ENCODE measurements at places on chromosomes 1 and 21.
A peak's percentile ranks its signal among the peaks of the same experiment; 100 is the strongest.

DNA sequence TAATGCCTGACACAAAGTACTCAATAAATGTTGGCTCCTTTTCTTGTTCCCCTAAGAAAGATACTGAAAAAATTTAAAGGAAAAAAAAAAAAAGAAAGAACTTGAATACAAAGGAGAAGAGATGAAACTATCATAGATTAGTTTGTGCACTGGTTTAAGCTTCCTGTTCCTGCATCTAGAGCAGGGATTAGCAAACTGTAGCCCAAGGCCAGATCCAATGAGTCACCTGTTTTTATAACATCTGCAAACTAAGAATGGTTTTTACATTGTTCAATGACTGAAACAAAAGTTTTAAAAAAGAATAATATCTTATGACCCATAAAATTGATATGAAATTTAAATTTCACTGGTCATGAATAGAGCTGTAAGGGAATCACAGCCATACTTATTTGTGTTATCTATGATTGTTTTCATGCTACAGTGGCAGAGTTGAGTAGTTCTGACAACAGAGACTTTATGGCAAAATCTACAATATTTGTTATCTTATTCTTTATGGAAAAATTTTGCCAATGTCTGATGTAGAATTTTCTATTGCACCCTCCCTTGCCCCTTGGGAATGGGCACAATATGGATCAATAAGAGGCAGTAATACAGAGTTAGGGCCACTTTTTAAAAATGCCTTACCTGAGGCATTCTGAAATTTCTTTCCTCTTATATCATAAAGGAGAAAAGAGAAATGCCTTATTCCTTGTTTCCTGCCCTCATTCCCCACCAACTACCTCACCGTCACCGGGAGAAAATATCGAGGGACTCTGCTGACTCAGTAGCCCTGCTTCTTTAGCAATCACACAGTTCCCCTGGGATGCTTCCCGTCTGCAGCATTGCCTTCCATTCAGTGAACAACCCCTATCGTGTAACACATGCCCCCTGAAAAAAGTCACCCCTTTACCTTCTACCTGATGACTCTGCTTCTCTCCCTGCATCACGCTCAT, 50.6 kb downstream of the WDR64 start:
- DNase-seq: no peak

GRCh38 chr1:118381197-118381869, 196.3 kb upstream of the SPAG17 start:
- DNase-seq: no peak

DNA sequence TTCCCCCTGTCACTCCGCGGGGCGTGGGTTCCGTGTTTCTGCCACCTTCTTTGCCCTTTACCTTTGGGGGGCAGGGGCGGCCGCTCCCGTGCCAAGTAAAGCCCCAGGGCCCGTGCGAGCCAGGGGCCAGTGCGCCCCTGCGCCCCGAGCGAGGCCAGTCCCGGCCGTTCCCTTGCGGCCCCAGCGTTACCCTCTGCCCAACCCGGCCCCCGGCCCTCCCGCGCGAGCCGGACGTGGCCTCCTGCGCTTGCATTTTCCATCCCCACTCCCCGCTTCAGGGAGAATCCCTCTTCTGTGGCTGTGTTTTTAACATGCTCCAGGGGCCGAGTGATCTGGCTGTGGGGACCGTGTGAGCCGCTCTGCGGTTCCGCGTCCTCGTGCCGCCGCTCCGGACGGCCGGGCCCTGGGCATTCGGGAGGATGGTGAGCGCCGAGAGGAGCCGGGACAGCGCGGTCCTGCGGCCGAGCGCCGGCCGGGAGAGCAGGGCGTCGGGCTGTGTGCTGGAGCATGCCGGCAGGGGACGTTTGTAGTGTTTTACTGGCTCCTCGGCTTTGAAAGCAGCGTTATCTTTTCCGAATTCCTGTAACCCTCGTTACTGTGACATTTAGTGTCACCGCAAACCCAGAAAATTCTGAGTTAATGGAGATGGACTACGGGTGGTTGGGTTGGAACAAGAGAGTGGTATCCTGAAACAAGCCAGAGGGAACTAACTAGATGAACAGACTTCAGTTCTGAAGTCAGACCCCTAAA, 1.0 kb downstream of the GALNT2 start:
- DNase-seq: peak; percentile 62

DNA sequence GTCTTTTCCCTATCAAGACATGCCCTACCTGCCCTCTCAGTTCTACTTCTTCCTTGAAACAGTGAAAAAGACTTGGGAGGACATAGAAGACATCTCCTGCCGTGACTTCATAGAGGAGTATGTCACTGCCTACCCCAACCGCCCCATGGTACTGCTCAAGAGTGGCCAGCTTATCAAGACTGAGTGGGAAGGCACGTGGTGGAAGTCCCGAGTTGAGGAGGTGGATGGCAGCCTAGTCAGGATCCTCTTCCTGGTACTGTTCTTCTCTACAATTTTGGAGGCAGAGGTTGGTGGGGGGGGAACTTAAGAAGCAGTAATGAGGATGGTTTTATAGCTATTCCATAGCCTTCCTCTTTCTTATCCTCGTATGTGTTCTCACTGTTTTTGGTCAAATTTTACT, 18.7 kb downstream of the SETDB1 start:
- DNase-seq: no peak

DNA sequence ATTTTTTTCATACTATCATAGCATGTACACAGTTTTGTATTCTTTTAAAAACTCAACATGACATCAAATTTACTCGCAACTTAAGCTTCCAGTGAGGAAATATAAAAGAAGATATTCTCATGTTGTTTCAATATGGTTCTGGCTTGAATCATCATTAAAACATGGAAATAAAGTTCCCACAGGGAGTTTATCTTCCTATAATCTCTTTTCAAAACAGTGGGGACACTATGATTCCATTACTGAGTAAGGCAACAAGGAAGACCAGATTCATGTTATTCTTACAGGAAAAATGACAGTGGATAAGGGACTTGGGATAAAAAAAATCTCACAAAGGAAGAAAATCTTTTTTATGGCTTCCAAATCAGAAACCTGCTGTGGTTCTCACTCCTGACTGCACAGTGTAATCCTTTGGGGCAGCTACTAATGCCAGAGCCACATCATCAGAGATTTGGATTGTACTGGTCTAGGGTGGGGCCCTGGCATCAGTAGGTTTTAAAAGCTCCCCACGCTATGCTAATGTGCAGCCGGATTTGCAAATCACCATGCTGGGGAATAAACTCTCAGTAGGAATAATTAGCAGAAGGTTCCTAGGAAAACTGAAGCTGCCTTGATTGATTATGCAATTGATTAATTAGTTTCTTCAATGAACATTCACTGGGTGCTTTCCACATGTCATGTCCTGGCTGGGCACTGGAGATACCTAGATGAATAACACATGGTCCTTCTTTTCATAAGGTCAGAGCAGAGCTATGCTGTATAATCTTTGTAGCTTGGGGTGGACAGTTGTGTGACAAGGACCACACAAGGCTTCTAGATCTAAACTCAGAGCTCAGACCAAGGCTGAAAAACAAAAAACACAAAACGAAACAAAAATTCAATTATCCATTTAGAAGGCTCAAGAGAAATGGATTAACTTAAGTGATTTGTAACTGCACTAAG, 71.1 kb upstream of the C8B start:
- no peak for DNase-seq

DNA sequence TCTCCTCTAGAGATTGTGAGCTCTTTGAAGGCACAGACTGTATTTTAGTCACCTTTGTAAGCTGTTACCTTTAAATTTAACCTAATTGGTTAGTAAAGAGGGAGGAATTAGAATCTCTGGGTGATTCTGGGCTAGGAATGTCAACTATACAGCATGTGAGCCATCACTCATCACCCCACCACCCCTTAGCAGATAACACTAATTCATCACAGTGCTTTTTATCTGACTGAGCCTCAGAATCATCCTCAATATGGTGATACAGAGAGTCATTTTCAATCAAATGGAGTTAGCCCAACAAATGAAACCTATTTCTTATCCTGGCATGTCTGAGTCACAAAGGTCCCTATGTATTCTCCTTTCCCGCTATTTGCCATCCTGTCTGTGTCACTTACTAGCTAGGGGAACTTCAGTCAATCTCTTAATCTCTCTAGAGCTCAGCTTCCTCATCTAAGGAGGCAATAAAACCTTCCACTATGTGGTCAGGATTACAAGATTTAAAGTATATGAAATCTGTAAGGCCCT, 13.3 kb downstream of the KCNJ10 start:
- DNase-seq: no peak

- DNase-seq: no peak
Observed at GRCh38 chr1:151461694-151462093, 2.4 kb upstream of the POGZ start.

DNA sequence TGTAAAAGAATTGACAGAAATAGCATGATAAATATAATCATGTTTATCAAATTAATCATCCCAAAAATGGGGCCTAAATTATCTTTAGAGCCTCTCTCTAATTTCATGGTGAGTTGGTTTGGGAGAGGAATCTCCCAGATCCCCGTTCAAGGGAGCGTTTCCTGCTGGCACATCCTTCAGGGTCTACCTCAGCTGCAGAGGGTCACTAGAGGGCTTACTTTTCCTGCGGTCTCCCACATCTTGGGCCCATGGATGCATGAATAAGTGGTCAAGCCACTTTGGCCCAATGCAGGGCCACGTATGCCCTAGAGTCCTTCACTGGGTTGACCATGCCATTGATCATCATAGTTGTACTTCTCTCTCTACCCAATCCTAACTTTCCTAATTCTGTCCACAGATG, 164.1 kb downstream of the USP25 start:
- no peak for DNase-seq

GRCh38 chr1:93698329-93699048, 16.9 kb upstream of the BCAR3 start:
- DNase-seq: no peak

- DNase-seq: no peak
Observed at GRCh38 chr1:243786531-243786930, 63.5 kb downstream of the AKT3 start.

GRCh38 chr1:163069142-163069541, at the start of gene RGS4:
RGS4 (plus strand) TSS chr1:163069361; CDS start chr1:163069485, 124 bp downstream.
- DNase-seq: no peak

DNA sequence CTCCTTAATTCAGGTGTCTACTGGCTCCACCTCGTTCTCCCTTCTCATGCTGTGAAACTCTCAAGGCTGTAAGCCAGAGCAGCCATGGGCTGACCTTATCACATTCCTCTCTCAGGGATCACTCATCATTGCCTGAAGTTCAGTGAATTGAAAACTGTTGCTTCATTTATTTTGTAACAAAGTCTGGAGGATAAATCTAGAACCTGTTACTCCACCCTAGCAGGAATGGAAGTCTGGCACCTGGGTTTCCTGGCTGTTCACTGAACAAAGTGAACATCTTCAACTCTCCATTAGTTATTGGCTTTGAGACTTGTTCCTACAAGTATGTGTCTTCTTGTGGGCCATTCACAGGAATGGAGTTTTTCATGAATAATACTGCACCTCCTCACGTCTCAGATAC, 584.1 kb downstream of the PTPRU start:
- no peak for DNase-seq

DNA sequence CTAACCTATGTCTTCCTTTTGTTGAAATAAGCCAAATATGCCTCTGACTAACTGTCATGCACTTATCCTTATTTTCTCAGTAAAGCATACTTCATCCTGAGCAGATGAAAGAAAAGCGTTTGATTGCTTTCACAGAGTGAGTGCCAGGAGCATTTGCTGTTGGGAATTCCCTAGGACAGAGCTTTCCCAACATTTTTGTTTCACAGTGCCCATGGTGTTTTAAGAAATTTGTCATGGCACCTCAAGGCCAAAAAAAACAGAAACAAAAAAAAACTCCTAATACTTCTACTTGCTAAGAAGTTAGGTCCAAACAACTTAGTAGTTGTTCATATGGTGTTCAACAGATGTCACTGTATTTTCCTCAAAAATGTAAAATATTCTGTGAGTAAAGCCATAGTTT, 120.8 kb upstream of the BMP8A start:
- DNase-seq: no peak
